Epithelial cell of proximal tubule (primary cell): ENCODE measurements at places on chromosomes 6 and 20. TPM values are rescaled to one million over a fixed set of nuclear protein-coding genes. Genes with fewer than 3 reads are reported as not detected.

KCNS1 gene
- 8.1 and 10.9 TPM in 2 replicates for total RNA-seq

PPP1R14C gene
- 26.3 and 27.0 TPM in 2 replicates for total RNA-seq

PRR18 gene
- 0.94 TPM in 1 of 2 replicates, not detected in the other for total RNA-seq

CCN2 gene
- total RNA-seq, result 36.0 and 40.1 TPM in 2 replicates

PCSK2 gene
- not detected in 2 replicates for total RNA-seq

BPIFA1 gene
- not detected in 2 replicates for total RNA-seq

SMIM29 gene
- total RNA-seq, result 16.1 and 43.6 TPM in 2 replicates

WFDC12 gene
- not detected in 2 replicates for total RNA-seq

DYNLRB1 gene
- 165 and 193 TPM in 2 replicates for total RNA-seq

FUCA2 gene
- total RNA-seq, result 54.8 and 70.4 TPM in 2 replicates

STX16 gene
- total RNA-seq, result 10.4 and 14.4 TPM in 2 replicates

PRL gene
- total RNA-seq, result not detected in 2 replicates

OPRM1 gene
- not detected in 2 replicates for total RNA-seq

C6orf89 gene
- 16.3 and 18.7 TPM in 2 replicates for total RNA-seq

SLC22A2 gene
- total RNA-seq, result not detected in 2 replicates

NFATC2 gene
- 1.4 and 1.9 TPM in 2 replicates for total RNA-seq

EYA2 gene
- not detected in 2 replicates for total RNA-seq

EPB41L1 gene
- 10.9 and 17.4 TPM in 2 replicates for total RNA-seq

ENPP3 gene
- 0.17 TPM in 1 of 2 replicates, not detected in the other for total RNA-seq

HLA-DOB gene
- 0.58 TPM in 1 of 2 replicates, not detected in the other for total RNA-seq

SLC17A9 gene
- 17.4 and 19.5 TPM in 2 replicates for total RNA-seq

ETV7 gene
- 0.87 and 3.2 TPM in 2 replicates for total RNA-seq

PI16 gene
- total RNA-seq, result not detected in 2 replicates

MAS1 gene
- total RNA-seq, result not detected in 2 replicates

C6orf52 gene
- 2.5 TPM in 1 of 2 replicates, not detected in the other for total RNA-seq

SMLR1 gene
- total RNA-seq, result not detected in 2 replicates

COL9A1 gene
- total RNA-seq, result not detected in 2 replicates

ZNF341 gene
- 2.1 and 2.5 TPM in 2 replicates for total RNA-seq

BNIP5 gene
- under 0.01 TPM in 1 of 2 replicates, not detected in the other for total RNA-seq

FAM162B gene
- total RNA-seq, result 0.23 and 0.80 TPM in 2 replicates

SIRPB2 gene
- 0.29 TPM in 1 of 2 replicates, not detected in the other for total RNA-seq
